ENCODE measurements at places on chromosomes 1 and 21.

DNA sequence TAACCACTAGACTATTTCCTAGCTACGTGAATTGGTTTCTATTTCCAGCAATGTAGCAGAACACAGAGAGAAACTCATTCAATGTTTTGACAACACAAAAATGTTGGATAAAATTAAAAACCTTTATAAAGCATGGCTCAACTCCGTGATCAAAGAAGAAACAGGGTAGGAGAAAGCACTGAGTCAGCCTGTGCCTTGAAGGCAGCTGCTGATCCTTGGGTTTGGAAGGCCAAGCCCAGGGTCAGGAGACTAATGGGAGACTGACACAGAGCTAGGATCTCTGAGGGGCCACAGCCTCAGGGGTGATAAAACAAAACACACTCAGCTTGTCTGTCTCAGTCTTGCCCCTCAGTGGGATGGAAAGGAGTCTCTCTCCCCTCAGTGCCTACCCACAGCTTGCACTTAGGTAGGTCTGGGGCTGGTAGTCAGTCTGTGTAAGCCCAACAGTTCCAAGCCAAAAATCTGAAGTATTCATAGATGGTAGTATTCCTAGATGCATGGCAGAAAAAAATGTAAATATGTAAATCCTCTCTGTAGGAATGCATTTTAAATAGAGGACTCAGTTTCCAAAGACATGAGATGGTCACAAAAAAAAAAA lies 53.3 kb downstream of the B3GALNT2 start:
- no peak for DNase-seq

GRCh38 chr1:216485042-216485441 lies 61.8 kb upstream of the USH2A start:
- no peak for DNase-seq

GRCh38 chr1:171972846-171973245 lies 131.5 kb downstream of the DNM3 start:
- no peak for DNase-seq

- DNase-seq = no peak
Measured at GRCh38 chr1:231735411-231735810, 108.8 kb downstream of the DISC1 start.

DNA sequence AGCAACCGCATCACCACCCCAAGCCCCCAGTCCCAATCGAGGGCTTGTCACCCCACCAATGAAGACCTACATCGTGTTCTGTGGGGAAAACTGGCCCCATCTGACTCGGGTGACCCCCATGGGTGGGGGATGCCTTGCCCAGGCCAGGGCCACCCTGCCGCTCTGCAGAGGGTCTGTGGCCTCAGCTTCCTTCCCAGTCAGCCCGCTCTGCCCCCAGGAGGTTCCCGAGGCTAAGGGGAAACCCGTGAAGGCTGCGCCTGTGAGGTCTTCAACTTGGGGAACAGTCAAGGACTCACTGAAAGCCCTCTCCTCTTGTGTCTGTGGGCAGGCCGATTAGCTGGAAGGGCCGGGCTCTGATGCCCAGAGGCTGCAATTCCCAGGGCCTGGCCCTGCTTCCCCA lies 2.0 kb downstream of the SRARP start:
- no peak for DNase-seq

All from activated T-cell treated with anti-CD3 and anti-CD28 coated beads, Interleukin-2, amount 50 U/mL, for 72 hours (primary cell).